ENCODE measurements at places on chromosomes 6 and 20.

DNA sequence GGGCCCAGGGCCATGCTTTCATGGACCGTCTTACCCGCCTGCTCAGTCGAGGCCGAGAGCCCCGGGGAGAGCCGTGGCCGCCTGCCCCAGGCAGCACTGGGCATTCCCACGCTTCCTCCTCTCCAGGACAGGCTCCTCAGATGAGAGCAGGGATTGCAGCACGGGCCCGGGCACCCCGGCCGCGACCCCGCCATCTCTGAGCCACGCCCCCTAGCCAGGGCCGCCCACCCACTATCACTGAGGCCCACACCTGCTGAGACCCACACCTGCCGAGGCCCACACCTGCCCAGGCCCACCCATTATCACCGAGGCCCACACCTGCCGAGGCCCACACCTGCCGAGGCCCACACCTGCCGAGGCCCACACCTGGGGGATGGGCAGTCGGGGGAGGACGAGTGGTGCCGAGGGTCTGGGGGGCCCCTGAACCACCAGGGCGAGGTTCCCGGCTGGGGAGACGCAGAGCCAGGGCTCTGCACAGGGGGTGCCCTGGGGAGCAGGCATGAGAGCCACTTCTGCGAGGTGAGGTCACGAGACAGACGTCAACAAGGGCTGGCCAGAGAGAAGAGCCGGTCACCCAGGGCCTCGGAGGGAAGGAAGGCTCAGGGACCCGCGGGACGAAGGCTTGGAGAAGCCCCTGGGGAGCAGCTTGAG is 235.6 kb downstream of the ERMARD start:
- no peak for DNase-seq

DNA sequence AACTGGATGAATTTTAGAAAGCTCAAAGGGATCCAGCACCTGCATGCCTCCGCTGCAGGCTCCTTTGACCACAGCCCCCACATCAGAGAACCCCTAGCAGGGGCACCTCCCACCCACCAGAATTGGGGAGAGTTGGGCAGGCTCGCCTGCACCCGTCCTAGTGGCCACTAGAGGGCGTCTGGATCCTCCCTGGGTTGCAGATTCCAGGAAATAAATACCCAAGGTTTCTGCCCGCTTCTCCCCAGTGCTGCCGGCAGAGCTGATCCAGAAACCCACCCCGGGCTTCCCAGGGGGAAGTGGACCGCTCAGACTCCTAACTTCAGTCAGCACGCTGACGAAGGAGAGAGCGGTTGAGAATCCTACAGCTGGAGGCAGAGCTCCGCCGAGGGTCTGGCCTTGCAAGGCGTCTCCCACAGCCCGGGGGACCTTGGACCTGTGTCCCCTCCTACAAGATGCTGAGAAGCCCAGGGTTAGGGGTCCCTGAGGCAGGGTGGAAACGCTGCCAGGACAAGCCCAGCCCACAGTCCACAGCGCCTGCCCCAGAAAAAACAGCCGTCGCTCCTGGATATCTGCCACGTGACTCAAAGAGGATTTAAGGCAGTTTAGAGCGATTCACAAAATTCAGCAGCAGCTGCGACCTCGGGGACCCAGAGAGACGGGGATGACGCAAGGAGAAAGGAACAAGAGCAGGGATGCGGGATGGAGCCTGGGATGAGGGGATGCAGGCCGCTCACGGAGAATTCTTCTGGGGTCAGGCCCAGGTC is 32.6 kb upstream of the PHACTR3 start:
- peak; percentile 55 for DNase-seq

DNA sequence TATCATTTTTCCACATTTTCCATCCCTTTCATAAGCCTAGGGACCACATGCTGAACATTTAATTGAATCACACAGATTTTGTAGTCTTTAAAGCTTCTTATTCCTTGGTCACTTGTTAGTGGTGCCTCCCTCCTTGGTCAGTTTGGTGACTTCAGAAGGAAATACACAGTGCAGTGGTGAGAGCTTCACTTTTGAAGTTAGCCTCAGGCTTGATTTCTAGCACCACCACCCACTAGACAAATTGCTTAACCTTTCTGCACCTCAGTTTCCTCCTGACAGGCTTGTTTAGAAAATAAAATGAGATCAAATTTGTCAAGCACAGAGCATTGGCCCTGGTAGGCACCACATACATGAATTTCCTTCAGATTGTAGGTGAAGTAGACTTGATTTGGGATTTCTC is 91.7 kb downstream of the FOXO3 start:
- no peak for DNase-seq

- peak; percentile 73 for DNase-seq
These were observed 55.4 kb upstream of the MOXD1 start for GRCh38 chr6:132456700-132457143.

DNA sequence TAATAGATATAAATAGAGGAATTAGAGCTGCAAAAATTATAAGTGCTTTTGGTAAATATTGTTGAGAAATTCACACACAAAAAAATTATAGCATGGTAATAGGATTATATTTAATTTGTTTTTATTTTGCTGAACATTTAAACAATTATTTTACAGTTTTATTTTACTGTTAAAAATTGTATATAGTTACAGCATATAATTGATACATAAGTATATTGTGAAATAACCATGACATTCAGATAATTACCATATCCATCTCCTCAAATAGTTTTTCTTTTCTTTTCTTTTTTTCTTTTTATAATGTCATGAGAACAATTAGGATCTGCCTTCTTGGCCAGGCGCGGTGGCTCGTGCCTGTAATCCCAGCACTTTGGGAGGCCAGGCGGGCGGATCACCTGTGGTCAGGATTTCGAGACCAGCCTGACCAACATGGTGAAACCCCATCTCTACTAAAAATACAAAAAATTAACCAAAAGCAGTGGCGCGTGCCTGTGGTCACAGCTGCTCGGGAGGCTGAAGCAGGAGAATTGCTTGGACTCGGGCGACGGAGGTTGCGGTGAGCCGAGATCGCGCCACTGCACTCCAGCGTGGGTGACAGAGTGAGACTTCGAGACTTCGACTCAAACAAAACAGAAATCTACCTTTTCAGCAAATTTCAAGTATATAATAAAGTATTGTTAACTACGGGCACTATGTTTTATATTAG is 654.2 kb downstream of the TENT5A start:
- no peak for DNase-seq

DNA sequence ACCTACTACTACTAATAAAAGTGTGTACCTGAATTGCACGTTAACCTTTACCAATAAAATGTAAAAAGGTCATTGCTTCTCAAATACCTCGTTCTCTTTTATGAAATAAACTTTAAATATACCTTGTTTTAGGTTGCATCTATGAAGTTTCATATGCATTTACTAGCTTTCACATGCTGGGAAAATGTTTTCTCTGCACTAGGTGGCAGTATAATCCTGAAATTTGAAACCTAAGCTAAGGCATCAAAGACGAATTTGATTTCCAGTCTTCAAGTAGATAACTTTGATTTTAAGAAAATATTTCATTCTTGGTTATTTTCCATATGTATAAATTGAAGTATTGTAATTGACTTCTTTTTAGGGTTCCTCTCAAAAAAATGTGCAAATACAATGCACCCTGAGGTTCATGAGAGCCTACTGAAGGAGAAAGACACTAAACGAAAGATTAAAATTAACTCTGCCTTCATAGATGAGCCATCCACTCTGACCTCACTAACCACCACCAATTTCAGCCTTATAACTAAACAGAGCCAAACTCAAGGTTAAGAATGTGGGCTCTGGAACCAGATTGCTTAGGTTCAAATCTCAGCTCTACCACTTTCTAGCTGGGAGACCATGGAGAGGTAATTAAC is 7.3 kb upstream of the COL9A1 start:
- no peak for DNase-seq

GRCh38 chr20:63294536-63294900 is 1.5 kb downstream of the COL20A1 start:
- DNase-seq, result no peak

- no peak for DNase-seq
These were observed 9.2 kb upstream of the HLA-DOB start for GRCh38 chr6:32825966-32826365.

- DNase-seq, result peak; percentile 69
These were observed 81.9 kb downstream of the FIG4 start for GRCh38 chr6:109772883-109773431.

DNA sequence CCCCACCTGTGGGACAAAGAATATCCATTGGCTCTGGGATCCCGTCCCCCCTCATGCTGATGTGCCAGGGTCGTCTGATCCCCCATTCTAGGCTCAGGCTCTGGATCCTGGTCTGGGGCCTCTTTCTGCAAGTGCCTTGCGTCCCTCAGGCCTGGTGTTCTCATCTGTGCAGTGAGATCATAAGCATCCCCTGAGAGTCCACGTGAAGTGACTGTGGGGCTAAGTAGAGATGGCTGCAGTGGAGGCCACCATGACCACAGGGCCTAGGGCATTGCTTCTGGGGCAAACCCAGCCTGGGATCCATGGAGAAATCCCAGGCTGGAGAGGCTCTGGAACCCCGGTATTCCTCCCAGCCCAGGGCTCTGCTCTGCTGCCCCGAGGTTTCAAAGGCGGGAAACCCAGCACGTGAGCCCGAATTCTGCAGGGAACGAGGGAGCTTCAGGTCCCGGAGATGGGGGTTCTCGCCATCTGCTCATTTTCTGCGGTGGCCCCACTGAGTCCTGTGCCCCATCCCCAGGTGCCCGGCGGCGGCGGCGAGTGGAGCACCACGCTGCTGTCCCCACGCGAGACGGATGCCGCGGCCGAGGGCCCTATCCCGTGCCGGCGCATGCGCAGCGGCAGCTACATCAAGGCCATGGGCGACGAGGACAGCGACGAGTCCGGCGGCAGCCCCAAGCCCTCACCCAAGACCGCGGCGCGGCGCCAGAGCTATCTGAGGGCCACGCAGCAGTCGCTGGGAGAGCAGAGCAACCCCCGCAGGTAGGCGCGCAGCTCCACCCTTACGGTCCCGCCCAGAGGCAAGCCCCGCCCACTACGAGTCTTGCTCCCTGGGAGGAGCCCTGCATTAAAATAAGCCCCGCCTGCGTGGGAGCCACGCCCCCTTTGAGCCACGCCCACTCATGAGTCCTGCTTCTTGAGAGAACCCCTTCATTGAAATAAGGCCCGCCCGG is 105.5 kb upstream of the MYL9 start:
- peak; percentile 37 for DNase-seq

GRCh38 chr20:20102163-20102562 is 49.8 kb downstream of the CFAP61 start:
- no peak for DNase-seq

DNA sequence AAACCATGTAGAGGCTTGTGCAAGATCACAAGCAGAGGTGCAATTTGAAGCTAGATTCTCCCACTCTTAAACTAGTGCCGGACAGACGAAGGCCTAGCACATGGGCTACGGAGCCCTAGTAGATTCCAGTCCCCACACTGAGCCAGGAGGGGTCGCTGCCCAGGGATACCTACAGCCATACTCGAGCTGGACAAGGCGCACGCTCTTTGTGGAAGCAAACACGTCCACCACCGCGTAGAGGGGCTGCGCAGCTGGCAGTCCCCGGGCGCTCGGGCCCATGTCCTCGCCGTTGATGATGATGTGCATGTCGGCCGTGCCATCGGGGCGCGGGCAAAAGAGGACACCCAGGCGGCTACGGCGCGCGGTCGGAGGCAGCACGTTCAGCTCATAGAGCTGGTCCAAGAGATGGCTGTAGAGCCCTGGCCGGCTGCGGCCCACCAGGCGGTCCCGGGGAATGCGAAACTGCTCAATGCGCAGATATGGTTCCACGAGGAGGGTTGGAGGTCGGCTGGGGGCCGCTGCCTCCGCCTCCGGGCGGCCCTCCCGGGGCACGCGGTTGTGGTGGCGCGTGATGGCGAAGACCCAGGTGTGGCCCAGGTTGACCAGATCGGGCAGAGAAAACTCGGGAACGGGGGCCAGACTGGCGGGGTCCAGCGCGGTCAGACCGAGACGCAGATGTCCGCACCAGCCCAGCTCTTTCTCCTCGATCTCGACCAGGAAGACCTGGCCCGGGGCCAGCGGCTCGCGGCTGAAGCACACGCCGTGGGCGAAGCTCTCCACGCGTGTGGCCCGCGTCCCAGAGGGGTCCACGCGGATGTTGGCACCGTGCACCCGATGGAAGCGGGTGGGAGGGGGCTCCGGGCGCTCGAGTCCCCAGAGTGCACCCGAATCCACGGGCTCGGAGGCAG is 677 bp downstream of the NEURL2 start:
- DNase-seq, result peak; percentile 87

GRCh38 chr6:106622412-106622811 is 6.9 kb downstream of the RTN4IP1 start:
- no peak for DNase-seq

GRCh38 chr20:39298121-39298520 is 336.0 kb downstream of the DHX35 start:
- DNase-seq, result no peak

DNA sequence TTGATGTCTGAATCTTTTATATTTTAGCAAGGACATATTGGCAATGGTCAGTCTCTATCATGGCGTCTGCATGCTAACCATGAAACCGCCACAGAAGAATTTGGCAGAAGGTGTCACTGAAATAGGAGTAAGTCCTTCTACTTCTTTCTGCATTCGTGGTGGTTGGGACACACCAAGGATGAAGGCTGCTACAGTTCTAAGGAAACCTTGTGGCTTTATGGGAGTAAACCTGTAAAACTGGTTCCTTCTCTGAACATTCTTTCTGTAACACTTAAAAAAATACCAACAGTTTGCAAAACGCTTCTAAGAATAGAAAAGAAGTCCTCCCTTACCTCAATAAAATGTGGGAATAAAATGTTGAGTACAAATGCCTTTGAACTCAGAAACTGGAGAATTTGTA is 195.3 kb downstream of the SLC24A3 start:
- no peak for DNase-seq

DNA sequence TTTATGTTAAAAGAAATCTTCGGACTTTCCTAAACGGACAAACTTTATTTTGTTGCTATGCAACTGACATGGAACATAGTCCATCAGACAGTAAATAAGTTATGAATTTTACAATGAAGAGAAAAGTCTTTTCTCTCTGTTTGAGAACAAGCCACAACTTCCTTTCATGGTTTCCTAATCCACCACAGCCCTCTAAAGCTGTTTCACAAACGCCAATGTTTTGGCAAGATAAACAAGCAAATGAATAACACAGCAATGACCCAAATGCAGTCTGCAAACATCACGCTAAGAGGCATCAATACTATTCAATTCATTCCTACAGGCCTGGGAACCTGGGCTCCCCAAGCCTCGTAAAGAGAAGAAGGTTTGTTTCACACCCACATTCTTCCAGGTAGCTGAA is 60.4 kb downstream of the HAO1 start:
- DNase-seq, result no peak

- DNase-seq, result no peak
These were observed 209.9 kb downstream of the LRFN2 start for GRCh38 chr6:40377173-40377806.

All from heart left ventricle (tissue), 16 donors.